Common myeloid progenitor, CD34-positive (primary cell): ENCODE measurements at places on chromosomes 2 and 18.

DNA sequence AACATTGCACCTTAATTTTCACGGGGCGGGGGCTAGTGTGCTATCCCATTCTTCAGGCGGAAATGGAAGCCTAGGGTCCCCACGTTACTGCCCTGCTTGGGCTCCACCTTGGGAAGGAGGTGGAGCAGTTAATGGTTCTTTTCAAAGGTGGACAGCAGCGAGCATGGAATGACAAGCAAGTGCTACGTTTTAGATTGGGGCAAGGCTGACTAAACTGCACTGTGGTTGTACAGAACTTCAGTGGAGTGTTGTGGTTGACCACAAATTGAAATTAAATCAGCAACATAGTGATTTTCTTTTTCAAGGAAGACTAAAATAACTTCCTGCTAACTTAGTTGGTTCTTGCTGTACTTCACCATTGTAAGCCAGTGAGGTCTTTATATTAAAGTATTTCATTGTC lies 47.0 kb downstream of the CHRNA1 start:
- peak; percentile 81 for DNase-seq
- H3K27me3 ChIP-seq, result peaks cover 38% of the 10 kb centered on the region
- H3K36me3 ChIP-seq, result no peaks in the 10 kb centered on the region
- H3K27ac ChIP-seq, result no peak overlapping the region

DNA sequence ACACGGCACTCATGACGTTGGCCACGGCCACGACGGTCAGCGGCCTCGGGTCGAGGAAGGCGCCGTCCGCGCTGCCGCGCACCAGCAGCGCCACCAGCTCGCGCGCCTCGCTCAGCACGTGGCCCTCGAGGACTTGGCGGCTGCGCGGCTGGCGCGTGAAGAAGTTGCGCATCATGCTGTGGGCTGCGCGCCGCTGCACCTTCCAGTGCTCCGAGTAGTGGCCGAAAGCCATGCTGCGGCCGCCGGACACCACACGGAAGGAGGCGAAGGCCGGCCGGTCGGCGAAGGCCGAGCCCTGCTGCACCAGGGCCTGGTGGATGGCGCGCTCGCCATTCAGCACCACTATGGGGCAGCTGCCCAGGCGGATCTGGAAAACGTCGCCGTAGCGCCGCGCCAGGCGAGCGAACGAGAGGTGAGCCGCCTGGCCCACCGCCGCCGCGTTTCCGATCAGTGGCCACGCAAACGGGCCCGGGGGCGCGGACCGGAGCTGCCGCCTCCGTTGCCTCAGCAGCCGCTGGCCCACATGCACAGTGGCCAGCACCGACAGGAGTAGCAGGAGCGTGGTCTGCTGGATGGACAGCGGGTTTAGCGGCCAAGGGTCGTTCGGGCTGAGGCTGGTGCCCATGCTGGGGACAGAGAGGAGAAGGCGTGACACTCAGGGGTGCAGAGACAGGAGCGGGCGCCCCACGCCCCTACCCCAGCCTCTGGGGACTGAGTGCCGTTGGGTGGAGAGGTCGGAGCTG lies 1.0 kb downstream of the CYP1B1 start:
- H3K36me3 ChIP-seq, result no peaks in the 10 kb centered on the region
- peaks cover 12% of the 10 kb centered on the region for H3K27me3 ChIP-seq
- H3K27ac ChIP-seq, result no peak overlapping the region

GRCh38 chr2:216793386-216793785 lies 66.5 kb downstream of the TNP1 start:
- no peak for DNase-seq
- H3K4me1 ChIP-seq, result no peaks in the 10 kb centered on the region
- H3K36me3 ChIP-seq, result no peaks in the 10 kb centered on the region
- no peak overlapping the region for H3K27ac ChIP-seq
- H3K27me3 ChIP-seq, result no peaks in the 10 kb centered on the region

GRCh38 chr2:241051578-241052487 lies 50.3 kb downstream of the MTERF4 start:
- no peaks in the 10 kb centered on the region for H3K4me1 ChIP-seq
- no peak overlapping the region for H3K27ac ChIP-seq
- DNase-seq, result no peak
- H3K4me3 ChIP-seq, result no peak overlapping the region
- H3K36me3 ChIP-seq, result no peaks in the 10 kb centered on the region
- H3K27me3 ChIP-seq, result peaks cover 5% of the 10 kb centered on the region

DNA sequence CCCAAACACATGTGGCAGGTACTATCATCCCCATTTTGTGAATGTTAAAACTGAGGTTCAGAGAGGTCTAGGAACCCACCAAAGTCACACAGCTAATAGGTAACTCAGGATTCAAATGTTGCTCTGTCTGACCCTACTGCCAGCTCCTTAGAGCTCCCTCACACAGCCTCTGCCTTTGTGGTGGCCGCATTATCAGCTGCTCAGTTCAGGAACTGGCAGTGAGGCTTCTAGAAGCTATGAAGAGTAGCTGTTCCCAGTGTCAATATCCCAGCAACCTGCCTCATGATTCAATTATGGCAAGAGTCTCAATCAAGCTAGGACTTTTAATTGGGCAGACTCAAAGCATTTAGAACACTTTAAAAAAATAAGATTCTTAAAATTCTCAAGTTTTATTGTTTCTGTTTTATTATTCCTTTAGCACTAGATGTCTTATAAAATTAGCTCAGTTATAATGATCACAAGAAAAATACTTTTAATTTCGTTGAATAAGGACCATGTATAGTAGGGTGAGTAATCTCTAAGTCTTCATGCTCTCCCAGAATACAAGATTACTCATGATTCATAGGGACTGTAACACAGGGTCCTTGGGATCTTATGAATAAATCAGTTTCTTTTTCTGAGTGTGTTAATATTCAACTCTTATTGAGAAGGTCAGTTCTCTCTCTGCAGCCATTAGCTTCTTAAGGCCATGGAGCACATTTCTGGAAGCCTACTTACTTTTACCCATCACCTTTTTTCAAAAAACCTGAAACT lies 342.7 kb downstream of the RND3 start:
- H3K4me3 ChIP-seq, result no peak overlapping the region
- H3K4me1 ChIP-seq, result no peaks in the 10 kb centered on the region
- no peak overlapping the region for H3K27ac ChIP-seq

- peaks cover 11% of the 10 kb centered on the region for H3K27me3 ChIP-seq
- no peak overlapping the region for H3K27ac ChIP-seq
- DNase-seq, result no peak
Measured at GRCh38 chr2:172701250-172701649, 34.4 kb upstream of the RAPGEF4 start.

DNA sequence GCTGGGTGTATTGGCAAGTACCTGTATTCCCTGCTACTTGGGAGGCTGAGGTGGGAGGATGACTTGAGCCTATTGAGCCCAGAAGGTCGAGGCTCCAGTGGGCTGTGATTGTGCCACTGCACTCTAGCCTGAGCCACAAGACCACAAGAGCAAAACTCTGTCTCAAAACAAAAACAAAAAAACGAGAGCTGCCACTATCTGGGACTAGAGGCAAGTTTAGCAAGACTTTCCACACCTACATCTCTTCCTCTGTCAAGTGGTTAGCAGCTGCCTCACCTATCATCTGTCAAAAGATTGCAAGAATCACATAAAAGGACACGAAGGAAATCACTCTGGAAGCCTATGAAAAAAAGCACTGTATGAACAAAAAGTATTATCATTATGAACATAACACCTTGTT lies 55.2 kb upstream of the RIOK3 start:
- no peaks in the 10 kb centered on the region for H3K4me1 ChIP-seq
- H3K27ac ChIP-seq, result no peak overlapping the region
- H3K27me3 ChIP-seq, result no peaks in the 10 kb centered on the region
- no peak for DNase-seq
- H3K36me3 ChIP-seq, result peaks cover 4% of the 10 kb centered on the region

DNA sequence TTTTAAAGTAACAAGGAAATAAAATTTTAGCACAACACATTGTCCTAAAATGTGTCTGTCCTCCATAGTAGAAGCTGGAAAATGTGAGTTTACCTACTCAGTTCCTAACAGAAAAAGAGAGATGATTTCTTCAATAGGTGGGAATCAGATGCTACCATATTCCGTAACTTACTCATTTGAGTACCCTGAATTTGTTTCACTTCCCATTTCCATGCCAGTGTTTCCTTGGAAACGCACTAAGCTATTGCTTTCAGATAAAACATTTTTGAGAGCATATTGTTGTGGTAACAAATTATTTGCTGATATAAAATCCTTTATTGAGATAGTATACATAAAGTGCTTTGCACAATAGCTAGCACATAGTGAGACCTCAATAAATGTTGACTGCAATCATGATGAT lies 137.5 kb upstream of the BARD1 start:
- no peak overlapping the region for H3K4me3 ChIP-seq
- no peaks in the 10 kb centered on the region for H3K36me3 ChIP-seq
- DNase-seq, result no peak
- no peaks in the 10 kb centered on the region for H3K4me1 ChIP-seq
- H3K27me3 ChIP-seq, result no peaks in the 10 kb centered on the region
- H3K27ac ChIP-seq, result no peak overlapping the region

DNA sequence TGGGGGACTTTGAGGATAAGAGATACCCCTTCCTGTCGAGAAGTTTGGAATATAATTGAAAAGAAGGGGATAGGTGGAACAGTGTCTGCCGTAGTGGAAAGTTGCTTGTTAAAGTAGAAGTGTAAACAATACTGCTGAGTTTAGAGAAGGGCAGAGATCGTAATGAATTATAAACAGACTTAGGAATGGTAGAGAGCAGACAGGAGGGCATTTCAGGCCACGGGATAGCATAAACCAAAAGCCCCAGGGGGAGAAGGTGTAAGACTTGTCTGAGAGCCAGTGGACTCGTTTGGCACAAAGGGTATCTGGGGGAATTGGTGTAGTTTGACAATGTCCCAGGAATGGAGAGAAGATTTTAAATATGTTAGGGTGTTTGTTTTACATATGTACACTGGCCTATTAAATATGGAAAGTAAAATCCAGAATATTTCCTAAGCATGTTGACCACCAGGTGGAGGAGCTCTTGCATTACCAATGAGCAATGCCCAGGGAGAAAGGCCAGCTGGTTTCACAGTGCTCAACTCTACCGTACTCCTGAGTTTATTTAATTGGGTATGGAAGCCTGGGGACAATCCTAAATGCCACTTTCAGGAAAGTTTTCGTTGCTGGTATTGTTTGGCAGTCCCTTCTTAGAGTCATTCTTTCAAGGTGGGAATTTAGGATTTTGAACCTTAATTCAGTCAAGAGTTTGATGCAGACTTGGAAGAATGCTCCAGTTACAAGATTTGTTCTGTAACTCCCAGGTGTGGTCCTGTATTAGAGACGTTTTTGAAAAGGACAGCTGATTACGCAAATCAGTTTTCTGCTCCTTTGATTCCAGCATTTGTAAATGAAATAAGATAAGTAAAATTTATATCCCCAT lies 7.5 kb downstream of the COPS8 start:
- no peaks in the 10 kb centered on the region for H3K27me3 ChIP-seq
- no peak overlapping the region for H3K4me3 ChIP-seq
- H3K36me3 ChIP-seq, result peaks cover 57% of the 10 kb centered on the region

DNA sequence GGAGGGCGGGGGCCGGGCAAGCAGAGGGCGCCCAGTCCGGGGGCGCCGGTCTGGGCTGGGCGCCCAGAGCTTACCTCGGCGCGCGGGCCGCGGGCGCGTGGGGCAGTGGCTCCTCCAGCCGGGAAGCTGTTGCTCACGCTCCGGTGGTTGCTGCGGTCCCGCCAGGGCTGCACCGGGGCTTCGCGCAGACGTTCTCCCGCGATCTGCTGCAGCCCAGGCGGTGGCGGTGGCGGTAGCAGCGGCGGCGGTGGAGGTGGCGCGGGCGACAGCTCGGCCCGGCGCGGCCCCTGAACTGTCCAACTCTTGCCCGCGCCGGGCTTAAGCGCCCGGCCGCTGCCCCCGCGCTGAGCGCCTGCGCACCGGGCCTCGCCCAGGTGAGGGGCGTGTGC lies 391 bp downstream of the ZNF385B start:
- H3K4me3 ChIP-seq, result no peak overlapping the region
- no peaks in the 10 kb centered on the region for H3K36me3 ChIP-seq
- DNase-seq, result peak; percentile 60

DNA sequence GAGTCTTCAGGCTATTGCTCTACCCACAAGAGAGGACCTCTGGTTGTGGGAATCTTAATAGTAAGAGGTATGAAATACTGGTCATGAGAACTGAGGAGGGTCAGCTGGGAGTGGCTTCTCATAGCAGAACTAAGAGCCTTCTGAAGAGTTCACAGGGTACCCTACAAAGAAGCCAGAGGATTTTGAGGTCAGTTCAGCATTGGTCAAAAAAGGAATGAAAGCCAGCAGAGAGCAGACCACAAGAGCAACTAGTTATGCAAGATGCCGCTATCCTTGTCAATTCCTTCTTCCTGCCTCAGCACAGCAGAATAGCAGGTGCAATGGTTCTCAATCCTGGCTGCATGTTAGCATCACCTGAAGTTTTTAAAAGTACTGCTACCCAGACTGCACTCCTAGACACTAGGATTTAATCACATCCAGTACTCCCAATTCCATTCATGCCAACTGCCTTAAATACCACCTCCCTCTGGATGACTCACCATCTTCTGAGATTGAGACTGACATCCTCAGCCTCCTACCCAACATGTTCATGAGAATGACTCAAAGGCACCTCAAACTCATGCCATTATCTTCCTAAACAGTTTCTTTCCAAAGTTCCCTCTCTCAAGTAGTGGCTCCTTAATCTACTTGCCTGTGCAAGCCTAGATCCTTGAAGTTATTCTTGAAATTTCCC lies 81.0 kb upstream of the RBMS1 start:
- no peak overlapping the region for H3K4me3 ChIP-seq
- no peaks in the 10 kb centered on the region for H3K36me3 ChIP-seq
- H3K4me1 ChIP-seq, result no peaks in the 10 kb centered on the region
- H3K27ac ChIP-seq, result no peak overlapping the region
- no peak for DNase-seq

DNA sequence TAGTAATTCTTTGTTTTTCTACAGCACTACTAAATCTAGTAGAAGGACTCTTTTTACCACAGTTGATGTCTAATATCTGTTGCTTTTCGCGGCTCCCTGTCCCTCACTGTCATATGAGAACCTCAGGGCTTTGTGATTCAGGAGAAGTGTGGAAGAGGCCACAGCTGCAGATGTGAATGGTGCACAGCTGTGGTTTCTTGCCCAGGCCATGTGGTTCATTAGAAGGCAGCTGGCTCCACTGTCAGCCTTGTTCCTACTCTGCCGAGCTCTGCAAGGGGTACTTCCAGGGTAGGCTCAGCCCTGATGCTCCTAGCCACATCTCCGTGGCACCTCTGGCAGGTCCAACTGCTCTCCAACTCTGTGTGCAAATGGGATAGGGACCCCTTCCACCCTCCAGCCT lies 83.9 kb downstream of the APOB start:
- H3K4me3 ChIP-seq, result no peak overlapping the region
- no peaks in the 10 kb centered on the region for H3K4me1 ChIP-seq
- no peak overlapping the region for H3K27ac ChIP-seq
- DNase-seq, result no peak
- no peaks in the 10 kb centered on the region for H3K36me3 ChIP-seq
